ENCODE measurements at places on chromosomes 12 and 14.

GRCh38 chr12:117688446-117688845 lies 280.3 kb downstream of the KSR2 start:
- DNase-seq = no peak

GRCh38 chr12:21877293-21877982 lies 63.8 kb downstream of the ABCC9 start:
- DNase-seq = no peak

- DNase-seq = no peak
These were observed 14.1 kb downstream of the ARF3 start for GRCh38 chr12:48943221-48943620.

DNA sequence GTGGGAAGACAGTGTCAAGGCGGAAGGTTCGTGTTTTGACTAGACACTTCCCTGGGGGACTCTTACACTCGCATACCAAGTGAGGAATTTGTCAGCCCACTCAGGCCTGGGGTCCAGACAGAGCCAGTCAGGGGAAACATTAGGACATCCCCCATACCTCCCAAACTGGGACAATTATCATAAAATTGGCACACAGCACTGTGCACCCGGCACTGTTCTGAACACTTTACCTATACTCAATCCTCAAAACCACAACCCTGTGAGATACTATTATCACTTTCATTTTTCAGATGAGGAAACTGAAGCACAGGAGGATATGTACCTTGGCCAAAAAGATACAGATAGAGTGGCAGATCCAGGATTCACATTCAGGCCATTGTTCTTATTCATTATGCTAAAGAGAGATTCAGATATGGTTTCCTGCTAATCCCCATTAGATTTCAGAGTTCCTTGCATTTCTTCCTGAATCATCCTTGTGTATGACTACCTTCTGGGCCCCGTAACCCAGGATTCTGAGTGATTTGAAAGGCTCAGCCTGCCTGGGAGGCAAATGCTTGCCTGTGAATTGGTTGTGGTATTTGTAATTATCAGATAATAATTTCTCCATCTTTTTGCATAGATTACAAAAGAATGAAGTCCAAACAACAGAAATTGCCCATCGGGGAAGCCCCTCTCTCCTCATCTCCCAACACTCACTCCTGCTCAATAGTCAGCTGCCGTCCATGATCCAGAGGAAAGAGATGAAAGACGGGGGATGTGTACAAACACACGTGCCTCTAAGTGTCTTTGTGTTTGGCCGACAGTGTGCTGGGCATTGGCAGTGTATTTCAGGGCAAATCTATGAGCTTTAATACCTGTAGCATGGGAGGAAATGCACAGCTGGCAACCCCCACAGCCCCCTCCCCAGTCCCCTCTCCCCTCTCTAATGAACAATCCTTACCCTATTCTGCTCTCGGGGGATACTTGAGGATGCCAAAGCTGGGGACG lies 4.6 kb downstream of the TAC3 start:
- peak; percentile 43 for DNase-seq

GRCh38 chr12:34605955-34606748 lies 583.9 kb downstream of the ALG10 start:
- no peak for DNase-seq

DNA sequence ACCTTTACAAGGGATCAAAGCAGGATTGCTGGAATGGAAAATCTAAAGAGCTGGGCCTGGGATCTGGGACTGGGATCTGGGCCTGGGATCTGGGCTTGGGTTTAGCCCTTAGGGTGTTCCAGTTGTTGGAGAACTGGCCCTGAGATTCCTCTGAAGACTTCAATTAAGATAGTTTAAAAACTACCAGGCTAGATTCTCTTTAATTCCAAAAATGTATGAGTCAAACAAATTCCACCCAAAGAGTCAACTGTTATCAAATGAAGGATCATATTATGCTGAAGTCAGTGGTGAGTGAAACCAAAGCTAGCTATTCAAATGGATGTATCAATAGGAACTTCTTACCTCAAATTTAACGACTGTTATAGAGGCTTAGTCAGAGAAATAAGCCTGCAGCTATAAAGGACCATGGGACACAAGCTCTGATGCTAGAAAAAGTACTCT lies 40.5 kb downstream of the LIMA1 start:
- no peak for DNase-seq

GRCh38 chr14:83826838-83827237 lies 1703.1 kb upstream of the FLRT2 start:
- DNase-seq = no peak

- DNase-seq = no peak
These were observed 168.7 kb downstream of the PHLDA1 start for GRCh38 chr12:75862692-75863471.

DNA sequence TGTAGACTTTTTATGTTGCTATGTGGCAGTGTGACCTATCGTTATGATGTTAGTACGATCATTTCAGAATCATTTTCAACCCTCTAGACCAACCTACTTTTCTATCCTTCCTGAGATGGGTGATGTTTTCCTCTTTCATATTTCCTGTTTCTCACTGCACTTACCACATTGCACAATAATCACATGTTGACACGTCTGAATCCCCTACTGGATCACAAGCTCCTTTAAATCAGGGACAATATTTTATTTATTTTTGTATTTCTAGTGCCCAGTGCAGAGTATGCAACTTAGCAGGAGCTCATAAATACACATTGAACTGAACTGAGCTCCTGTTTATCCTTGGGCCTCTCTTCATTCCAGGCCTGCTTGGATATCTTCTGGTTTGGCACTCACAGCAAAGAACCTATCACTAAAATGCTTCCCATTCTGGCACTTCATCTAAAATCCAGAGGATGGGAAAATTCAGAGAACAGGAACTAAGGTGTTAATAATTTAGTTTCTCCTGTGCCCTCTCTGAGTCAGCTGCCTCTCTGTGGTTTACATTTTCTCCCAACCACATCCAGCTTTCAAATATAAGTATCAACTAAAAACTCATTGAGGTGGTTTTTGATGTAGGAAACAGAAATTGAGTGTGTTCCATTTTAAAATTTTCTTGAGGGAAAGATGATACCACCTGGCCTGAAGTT lies 69.4 kb upstream of the DYRK2 start:
- peak; percentile 30 for DNase-seq

Data from MM.1S (cell line).